ENCODE measurements at places on chromosomes 6 and 20. TPM values are rescaled to one million over a fixed set of nuclear protein-coding genes. Genes with fewer than 3 reads are reported as not detected.

DNA sequence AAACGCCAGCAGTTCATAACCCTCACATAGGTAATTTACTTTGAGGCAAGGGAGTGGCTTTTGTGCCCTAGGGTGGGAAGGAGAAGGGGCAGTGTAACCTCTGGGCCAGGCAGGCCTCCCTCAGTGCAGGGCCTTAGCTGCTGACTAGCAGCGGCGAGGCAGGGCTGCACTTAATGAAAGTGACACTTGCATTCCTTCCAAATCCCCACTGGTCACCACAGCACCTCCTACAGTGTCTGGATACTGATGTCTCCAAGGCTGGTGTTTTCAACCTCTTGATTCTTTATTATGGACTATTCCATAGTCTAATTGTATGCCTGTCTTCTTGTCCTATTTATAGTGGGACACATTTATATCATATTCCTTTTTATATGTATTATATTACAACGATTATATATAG, 152.7 kb downstream of the LY86 start:
- DNase-seq: no peak

DNA sequence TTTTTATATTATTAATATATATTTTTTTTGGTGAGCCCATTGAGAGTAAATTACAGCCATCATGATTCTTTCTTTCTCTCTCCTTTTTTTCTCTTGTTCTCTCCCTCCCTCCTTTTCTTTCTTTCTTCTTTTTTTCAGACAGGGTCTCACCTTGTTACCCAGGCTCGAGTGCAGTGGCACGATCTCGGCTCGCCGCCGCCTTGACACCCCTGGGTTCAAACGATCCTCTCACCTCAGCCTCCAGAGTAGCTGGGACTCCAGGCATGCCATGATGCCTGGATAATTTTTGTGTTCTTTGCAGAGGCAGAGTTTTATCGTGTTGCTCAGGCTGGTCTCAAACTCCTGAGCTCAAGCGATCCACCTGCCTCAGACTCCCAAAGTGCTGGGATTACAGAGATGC, 1.6 kb downstream of the CCDC170 start:
- DNase-seq: no peak

- no peak for DNase-seq
Observed at GRCh38 chr6:6758915-6759654, 170.6 kb downstream of the LY86 start.

Gene FLRT3
- total RNA-seq: 4.0 TPM

Gene JAG1
- total RNA-seq: 9.4 TPM

Gene ZSCAN23
- total RNA-seq: 3.2 TPM

Gene ZSWIM3
- 4.8 TPM for total RNA-seq

Data from A172 (cell line).